Stimulated activated CD4-positive, alpha-beta T cell treated with anti-CD3 and anti-CD28 coated beads, Interleukin-1b, Interleukin-23, amount 100 ng/mL, for 1 hour (primary cell): ENCODE measurements at places on chromosomes 3 and 15.

- DNase-seq = no peak
These were observed 11.6 kb downstream of the CCR5AS start for GRCh38 chr3:46395210-46395661.

GRCh38 chr3:159763011-159763601 is 225.5 kb upstream of the IL12A start:
- DNase-seq = no peak

GRCh38 chr15:60695713-60696522 is 217.0 kb upstream of the ICE2 start:
- DNase-seq = peak; percentile 33

GRCh38 chr15:41937568-41937923 is 34.8 kb downstream of the EHD4 start:
- DNase-seq = no peak

DNA sequence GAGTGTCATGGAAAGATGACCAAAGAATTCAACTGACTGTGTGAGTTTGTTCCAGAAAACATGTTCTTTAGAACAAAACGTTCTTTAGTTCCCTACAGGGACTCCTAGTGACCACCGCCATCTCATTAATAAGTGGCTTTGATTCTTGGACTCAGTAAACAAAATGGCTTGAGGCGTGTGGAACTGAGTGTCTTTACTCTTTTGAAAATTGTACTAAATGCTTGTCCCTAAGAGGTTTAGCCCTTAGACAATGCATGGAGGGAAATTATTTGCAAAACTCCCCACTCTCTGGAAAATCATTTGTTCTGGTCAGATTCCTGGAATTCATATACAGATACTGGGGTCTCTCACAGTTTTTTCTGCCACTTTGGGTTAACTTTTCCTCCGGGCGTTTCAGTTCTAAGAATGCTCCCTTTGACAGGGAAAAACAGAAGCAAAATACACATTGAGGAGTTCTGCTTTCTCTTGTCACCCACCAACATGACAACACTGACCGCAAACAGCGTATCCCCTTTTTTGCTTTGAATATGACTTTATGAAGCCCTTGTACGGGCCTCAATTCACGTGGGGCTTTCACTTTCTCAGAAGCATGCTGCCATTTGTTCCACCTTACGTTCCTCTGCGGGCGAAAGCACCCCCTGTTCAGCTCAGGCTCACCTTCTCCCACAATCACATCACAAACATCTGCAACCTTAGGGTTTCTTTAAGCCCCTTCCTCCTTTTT is 15.3 kb upstream of the NRROS start:
- DNase-seq = no peak

DNA sequence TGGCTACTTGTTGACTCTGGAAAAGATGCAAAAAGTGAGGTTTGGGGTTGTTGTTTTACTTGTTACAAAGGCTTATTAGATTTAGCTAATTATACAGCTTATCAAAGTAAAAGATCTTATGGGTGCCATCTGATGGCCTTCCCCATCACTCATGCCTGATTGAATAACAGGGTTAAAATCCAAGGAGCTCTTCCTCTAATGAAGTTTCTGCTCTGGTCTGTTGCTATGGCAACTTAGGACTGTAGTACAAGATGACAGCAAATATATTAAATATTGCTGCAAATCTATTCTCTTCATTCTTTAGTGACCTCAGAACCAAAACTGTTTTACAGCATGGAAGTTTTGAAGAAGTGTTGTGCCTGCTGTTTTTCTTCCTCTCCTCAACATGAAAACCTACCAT is 45.6 kb upstream of the SRGAP3 start:
- DNase-seq = no peak

DNA sequence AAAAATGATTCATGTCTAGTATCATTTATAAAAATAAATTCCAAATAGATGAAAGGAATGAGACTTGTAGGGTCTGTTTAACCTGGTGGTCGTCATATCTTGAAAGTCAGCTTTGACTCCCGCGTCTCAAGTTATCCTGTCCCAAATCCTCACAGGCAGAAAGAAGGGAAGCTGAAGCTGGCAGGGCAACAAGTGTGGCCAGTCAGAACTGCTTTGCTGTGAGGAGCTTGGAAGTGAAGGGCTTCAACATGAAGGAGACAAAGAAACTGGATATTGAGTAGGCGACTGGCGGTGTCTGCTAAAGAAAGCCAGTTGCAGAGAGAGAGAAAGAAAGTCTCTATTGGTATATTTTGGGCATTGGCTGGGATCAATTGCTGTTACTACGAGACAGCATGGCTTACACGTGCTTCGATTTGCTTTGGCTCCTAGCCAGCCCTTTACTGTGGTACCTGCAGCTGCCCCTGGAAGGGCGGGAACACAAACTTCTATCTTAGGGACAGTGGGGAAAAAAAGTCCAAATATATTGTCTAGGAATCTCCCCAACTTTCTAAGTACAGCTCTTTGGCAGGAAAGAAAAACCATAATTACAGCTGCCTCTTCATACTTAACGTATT is 107.2 kb downstream of the CHST2 start:
- no peak for DNase-seq

GRCh38 chr3:187777331-187777941 is 32.2 kb upstream of the BCL6 start:
- no peak for DNase-seq

DNA sequence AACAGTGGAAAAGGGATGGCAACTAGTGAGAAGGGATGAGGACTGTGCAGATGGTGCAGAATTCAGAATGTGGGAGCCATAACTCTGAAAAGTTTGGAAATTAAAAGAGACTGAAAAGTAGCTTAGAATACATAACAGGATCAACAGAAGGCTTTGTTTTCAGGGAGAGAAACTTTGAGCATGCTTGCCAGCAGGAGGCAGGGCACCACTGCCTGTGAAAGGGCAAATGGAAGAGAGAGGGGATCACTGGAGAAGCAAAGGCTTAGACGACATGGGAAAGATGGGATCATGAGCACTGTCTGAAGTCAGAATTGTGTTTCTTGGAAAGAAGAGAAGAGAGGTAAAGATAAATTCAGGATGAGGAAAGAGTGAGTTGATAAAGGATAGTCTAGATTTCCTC is 99.6 kb downstream of the ABI3BP start:
- no peak for DNase-seq

DNA sequence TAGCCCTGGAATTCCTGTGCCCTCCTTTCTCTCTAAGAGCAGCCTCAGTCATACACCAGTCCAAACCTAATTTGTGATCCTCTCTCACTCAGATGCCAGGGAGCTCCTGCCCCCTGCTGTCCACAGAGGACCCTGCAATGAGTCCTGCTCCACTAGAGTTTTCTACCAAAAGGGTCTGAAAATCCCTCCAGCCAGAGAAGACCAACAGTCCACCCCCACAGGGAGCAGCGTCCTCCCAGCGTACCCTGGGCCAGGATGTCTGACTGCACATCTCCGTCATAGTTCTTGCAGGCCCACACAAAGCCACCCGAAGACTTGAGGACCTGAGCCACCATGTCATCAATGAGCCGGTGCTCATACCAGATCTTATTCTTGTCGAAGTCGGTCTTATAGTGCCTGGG is 15.4 kb downstream of the IDH2 start:
- peak; percentile 33 for DNase-seq

- DNase-seq = no peak
These were observed 193.1 kb downstream of the TNIK start for GRCh38 chr3:171267104-171267503.

DNA sequence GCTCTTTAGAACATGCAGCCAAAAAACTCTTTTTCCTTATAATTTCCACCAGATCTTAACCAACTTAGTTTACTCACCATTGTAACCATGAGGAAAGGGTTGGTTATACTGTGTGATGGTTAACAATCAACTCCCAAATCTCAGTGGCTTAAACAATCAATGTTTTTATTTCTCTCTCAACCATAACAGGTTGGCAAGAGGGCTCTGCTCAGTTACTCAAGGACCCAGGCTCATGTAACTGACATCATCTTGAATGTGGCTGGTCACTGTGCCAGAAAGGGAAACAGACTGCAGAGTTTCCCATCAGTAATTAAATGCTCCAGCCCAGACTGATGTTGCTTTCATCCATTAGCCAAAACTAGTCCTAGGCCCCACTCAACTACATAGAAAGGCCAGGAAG is 69.0 kb downstream of the ANKRD28 start:
- no peak for DNase-seq

DNA sequence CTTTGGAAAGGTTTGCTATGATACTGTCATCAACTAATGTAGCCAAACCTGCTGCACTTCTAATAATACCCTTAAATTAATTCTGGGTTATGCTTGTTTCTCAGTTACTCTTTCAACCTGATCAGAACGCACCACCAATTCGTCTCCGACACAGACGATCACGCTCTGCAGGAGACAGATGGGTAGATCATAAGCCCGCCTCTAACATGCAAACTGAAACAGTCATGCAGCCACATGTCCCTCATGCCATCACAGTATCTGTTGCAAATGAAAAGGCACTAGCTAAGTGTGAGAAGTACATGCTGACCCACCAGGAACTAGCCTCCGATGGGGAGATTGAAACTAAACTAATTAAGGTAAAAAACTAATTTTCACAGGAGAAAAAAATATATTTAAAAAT is 7.9 kb upstream of the RPLP1 start:
- DNase-seq = no peak

- no peak for DNase-seq
These were observed 40.3 kb downstream of the UMPS start for GRCh38 chr3:124770336-124771082.

DNA sequence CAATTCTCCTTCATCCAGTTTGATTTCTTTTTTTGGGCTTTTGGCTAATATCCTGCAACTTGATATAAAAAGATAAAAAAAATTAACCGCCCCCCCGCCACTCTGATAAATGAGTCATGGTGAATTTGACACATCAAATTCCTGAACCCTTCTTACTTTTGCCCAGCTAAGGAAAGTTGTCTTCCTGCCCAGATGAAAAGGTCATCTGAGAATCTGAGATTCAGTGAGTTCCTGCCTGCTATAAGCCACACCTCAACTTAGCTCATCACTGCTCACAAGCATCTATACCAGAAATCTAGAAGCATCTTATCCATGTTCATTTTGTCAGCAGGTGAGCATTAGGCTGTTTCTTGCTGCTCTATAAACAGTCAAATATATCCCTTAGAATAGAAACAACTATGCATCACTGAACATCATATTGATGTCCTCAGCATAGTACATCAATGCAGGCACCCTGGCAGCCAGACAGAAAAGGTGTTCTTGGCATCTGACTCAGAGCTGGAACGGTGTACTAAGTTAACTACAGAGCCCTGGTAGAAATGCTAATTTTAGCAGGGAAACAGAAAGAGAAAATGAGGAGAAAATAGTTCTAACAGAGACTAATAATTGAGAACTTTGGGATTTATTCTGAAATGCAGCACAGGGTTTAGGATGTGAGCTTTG is 77.1 kb downstream of the SEMA6D start:
- no peak for DNase-seq

DNA sequence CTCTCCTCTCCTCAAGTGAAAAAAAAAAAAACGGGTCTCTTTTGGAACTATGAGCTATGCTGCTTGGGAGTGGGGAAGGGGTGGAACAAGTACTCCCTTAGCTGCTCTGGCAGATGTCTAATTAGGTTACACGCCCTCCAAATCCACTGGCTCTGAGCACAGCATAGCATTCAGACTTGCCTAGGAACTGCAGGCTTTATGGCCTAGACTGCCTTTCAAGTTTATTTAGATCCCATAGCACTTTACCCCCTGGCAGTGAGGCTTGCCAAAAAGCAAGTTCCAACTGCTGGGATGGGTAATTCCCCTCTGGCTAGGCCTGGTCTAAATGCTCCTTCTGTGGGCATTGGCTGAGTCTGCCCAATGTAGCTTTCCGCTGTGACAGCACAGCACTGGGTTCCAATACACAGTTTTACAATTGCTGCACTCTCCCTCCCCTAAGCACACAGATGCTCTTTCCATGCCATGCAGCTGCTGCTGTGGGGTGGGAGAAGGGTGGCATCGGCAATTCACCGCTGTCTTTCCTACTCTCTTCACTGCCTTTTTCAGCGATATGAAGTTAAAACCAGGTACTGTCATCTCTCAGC is 152.8 kb downstream of the KCNAB1 start:
- no peak for DNase-seq

- DNase-seq = no peak
These were observed 326.1 kb upstream of the LRRFIP2 start for GRCh38 chr3:37500518-37500917.

- no peak for DNase-seq
These were observed 222.0 kb downstream of the STT3B start for GRCh38 chr3:31754575-31755278.

DNA sequence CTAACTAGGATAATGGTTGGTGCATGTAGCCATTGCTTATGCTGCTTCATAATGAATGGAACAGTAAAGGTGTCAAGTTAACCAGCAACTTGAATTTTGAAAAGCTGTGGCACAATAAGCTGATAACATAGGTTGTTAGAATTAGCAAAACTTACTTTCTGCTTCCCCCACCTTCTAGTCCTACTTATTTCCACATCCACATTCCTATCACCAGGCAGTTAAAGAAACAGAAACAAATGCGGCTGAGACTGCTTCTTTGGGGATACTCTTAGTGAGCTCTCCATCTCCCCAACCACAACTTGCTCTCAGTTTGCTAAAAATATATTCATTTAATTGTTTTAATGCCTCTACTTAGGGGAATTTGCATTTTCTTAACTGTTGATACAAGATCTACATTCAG is 215.1 kb downstream of the TIGIT start:
- DNase-seq = no peak
